ENCODE measurements at places on chromosomes 12 and 14.

DNA sequence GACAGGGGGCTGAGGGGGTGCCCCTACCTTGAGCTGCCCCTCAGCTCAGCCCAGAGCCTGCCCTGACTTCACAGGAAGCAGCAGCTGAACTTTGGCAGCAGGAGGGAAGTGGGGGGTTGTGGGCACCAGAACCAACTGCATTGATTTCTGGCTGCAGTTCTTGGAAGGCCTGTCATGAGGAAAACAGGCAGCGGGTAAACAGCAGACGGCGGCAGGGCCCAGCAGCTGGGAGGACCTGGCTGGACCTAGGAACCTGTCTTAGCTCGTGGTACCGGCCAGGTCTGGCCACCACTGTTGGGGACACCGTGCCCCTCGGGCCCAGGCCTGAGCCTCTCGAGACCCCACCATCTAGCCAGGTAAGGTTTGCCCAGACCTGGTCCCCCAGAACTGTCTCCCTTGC lies 154.2 kb upstream of the MYL2 start:
- DNase-seq = no peak

DNA sequence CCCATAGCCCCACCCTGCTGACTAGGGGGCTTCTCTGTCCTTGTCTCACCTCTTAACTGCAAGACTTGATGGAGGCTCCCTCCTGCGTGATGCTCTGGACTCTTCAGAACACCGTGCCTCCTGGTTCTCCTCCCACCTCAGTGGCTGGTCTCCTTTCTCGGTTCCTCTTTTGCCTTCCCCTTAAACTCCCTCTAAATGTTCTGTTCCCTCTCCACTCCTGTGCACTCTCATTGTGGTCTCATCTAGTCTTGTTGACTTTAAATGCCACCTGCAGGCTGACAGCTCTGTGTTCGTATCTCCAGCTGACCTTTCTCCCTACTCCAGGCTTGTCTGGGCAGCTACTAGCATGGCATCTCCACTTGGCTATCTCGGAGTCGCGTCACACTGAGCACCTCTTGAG lies 28.3 kb downstream of the DYNC1H1 start:
- no peak for DNase-seq

DNA sequence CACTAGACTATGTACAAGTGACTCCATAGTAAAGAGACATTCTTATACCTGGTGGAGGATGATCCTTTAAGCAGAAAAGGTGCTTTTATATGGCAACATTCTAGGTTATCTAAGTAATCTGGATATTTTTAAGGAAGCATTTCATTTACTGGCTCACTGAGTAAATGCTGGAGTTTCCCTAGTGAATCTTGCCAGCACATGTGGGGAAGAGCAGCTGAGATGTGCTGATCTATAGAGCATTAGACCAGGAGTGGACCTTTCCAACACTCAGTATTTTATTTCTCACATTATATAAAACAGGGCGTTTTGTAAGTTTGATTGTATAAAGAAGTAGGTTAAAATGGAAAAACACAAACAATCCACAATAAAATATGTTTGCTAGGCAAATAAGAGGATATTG lies 478.5 kb downstream of the ATP23 start:
- DNase-seq = no peak

GRCh38 chr14:102738373-102739189 lies 38.7 kb upstream of the TRAF3 start:
- DNase-seq = no peak
